ENCODE measurements at places on chromosomes 1 and 21.

GRCh38 chr1:196734460-196734859 is 40.2 kb upstream of the CFHR3 start:
- DNase-seq, result no peak

DNA sequence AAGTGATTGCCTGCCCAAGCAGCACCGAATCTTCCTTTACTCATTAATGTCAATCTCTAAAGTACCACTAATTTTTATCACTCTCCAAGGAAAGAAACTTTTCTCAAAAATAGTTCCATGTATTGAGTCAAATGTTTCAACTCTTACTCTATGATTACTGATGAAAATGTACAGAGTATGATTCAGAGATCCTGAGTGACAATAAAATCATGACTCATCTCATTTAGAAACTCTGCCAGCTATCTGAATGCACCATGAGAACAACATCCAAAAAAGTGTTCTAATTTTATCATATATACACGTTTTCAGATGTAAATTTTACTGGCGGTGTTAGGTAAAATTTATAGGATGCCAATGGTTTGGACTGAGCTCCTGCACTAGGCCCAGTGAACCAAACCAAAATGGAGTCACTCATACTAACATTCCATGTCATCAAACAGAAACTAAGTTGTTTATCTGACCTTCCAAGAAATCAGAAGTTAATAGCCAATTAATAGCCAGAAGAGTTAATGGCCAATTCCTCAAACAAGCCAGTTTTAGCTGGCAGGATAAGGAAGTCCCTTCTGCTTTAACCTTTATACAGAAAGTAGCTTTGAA is 22.6 kb downstream of the PLPPR5 start:
- DNase-seq, result no peak

DNA sequence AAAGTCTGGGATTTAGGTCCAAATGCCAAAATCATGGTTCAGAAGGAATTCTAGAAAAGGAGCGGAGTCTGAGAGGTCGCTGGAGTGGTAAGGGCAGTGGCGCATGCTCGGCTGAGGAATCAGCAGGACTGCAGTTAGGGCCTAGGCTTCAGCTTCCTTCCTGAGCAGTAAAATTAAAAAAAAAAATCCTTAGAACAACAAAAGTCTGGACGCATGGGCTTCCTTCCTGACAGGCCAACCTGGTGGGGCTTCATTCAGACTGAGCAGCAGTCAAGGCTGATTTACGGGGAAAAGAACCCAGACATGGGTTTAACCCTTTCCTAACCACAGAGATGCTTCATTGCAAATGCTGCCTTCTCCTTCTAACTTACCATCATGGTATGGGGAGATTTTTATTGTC is 17.1 kb downstream of the RNF220 start:
- DNase-seq, result no peak

- no peak for DNase-seq
Observed at GRCh38 chr1:229064320-229065168, 206.4 kb upstream of the RAB4A start.

- DNase-seq, result no peak
Observed at GRCh38 chr1:30060738-30061137, 662.6 kb downstream of the MATN1 start.

DNA sequence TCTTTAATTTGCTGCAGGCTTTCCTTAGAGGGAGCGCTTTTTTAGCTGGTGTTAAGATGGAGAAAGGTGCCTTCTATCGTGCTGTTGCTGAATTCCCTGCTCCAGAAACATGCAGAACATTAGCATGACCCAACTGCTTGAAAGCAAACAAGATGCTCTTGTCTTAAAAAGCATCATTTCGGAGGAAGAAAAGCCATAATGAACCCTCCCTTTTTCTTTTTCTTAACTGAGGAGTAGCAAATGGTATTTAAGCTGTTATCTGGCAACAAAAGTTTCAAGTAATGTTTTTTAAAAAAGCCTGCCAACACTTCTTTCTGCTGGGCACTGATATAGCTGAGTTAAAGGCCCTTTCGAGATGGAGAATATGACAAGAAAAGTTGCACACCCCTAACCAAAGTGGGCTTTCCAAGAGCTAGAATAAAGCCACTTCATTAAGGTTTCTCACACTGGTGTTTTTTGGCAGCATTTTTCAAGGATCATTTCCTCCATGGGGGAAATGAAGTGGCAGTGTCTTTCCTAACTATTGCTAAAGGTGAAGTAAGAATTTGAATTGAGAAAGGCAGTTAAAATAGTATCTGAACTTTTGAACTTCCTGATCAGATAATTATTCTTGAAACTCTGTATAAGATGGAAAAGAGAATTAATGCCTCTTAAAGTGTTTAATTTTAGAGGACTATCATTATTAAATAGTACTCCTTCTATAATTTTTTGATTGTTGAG is 38.8 kb downstream of the ST6GALNAC5 start:
- DNase-seq, result no peak

GRCh38 chr1:87833166-87833565 is 504.5 kb downstream of the LMO4 start:
- peak; percentile 88 for DNase-seq

DNA sequence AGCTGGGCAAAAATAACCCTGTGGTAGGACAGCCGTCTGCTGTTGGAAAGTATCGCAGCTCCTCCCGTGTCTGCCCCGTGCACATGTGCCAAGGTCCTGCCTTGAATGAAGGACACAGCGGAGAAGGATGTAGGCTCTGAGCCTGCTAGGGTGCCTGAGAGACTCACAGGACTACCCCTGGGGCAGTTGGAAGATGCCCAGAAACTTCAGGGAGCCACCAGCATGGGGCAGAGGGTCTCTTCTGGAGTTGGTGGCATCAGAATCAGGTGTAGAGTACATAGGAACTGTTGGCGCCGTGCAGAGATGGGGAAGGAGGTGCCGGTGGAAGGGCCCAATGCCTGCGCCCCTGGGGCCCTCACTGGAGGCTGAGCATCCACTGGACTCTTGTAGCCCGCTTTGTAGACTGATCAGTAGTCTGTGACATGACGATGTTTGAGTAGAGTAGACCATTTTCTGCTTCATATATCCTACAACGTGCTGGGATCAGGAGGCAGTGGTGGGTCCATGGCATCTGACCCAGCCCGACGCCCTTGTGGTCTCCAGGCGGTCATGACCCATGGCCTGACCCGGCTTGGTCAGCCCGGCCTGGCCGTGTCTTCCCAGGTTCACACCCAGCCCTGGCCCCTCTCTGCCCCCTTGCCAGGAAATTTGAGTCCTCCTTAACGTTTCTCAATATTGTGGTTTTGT is 5.3 kb upstream of the C1orf174 start:
- DNase-seq, result no peak

GRCh38 chr1:221164029-221164428 is 284.8 kb downstream of the HLX start:
- DNase-seq, result no peak
